ENCODE measurements at places on chromosomes 12 and 14. TPM values are rescaled to one million over a fixed set of nuclear protein-coding genes. Genes with fewer than 3 reads are reported as not detected.

Gene ATG14
- total RNA-seq = 5.1 TPM

Gene DYNC1H1
- total RNA-seq = 242 TPM

Gene ZDHHC22
- not detected for total RNA-seq

Gene ARHGDIB
- 644 TPM for total RNA-seq

All from activated CD4-positive, alpha-beta memory T cell treated with anti-CD3 and anti-CD28 coated beads for 36 hours (primary cell).